Activated CD8-positive, alpha-beta memory T cell treated with anti-CD3 and anti-CD28 coated beads for 4 hours (primary cell): ENCODE measurements at places on chromosomes 6 and 20.
A peak's percentile ranks its signal among the peaks of the same experiment; 100 is the strongest.

DNA sequence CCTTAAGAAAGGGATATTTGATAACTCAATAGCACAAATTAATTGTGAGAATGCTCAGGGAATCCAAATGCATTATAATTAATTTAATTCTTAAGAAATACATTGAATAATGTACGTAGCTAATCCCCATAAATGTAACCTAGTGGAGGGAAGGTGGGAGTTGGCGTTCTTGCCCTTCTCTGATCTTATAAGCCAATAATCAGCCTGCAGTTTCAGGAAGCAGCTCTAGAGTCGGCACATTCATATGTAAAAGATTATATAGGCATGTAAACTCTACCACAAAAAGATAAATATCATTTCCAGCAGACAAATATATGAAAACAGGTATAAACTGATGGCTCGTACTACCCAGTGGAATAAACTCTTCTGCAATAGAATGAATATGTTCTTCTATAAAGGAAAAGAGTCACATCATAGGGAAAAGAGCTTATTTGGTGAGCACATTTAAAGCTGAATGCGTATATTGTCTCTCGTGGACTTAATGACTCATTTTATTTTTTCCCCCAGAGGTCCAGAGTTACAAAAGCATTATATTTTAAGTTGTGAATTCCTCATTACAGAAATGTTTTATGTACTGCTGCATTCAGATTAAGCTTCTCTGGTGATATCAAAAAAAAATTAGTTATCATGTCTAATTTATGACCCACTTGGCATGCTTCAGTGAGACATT is 112.2 kb downstream of the TFAP2A start:
- DNase-seq = no peak

DNA sequence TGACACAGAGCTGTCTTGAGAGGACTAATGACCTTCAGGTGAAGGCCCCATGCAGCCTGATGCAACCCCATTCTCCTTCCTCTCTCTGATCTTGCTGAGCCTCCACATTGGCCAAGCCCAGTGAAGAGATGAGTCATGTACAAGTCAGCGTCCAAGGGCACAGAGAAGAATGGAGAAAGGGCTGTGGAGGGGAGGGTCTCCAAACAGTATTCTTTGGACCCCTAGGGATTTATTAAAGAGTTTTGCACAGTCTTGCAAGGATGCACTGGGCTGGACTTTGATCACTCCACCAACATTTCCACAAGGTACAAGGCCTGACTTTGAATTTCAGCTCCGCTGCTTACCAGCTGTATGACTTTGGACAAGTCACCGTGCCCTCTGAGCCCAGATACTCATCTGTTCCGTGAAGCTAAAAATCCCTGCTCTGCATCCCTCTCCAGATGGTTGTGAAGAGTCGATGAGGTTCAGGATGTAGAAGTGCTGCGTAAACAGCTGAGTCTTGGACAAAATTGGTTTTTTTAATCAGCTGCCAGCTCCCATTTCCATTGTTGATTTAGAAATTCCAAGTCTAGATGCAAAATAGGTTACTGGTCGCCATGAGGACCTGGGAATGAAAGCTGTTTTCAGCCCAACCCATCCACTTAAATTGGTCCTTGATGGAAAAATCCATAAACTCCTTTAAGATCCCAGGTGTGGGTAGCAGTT is 14.1 kb upstream of the KCNG1 start:
- DNase-seq = no peak

DNA sequence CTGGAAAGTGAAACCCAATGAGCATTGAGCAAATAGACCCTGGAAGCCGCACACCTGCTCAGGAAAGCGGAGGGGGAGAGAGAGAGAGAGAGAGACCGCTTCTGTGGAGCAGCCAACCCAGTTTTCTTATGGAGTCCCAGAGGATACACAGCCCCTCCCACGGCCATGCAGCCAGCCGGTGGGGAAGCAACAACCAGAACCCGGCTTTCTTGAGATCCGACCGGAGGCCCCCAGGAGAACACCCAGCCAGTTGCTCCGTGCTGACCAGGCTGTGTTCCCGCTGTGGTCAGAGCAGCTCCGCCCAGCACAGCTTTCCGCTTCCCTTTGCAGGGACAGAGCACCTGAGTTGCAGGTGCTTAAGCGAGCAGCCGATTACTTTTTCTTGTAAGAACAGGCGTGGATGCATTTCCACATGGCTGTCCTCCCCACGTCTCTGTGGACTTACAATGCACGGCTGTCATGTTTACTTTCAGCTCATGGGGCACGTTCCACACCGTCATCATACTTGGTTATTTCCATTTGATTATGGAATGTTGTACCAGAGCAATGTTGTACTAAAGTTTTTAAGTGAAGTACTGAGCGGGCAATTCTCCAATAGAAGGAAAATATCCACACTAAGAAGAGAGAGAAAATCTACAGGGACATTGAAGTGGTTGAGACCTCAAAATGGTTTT is 381.9 kb downstream of the THBS2 start:
- no peak for DNase-seq

- no peak for DNase-seq
These were observed 30.4 kb downstream of the SCAF8 start for GRCh38 chr6:154763650-154764049.

DNA sequence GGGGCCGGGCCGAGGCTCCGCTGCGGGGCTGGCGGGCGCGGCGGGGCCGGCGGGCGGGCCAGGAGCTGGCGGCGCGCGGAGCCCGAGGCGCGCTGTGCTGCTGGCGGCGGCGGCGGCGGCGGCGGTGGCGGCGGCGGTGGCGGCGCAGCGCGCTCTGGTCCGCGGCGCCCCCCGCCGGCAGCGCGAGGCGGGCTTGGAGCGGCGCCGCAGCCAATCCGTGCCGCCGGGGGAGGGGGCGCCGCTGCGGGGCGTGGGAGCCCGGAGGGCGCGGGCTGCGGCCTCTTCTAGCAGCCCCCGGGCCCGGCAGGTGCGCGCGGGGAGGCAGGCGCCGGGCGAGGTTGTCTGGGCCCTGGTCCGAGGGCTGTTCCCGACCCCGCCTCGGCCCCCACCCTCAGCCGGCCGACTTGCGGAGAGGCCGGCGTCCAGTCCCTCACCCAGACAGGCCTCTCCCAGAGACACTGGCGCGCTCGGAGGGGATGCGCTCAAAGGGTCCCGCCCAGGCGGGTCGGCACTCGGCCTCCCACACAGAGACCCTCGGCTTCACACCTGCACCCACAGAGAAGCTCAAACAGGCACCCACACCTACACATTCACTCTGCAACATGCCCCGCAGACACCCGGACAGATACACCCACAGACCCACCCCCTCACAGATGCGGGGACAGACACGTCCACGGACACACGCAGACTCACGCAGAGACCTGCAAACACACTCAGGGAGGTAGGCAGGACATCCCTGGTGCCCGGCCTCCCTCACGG is at the start of gene RIMS4:
RIMS4 (minus strand) TSS at position 156 of the 759 bp plus-strand sequence. CDS start 275 bp downstream, outside the sequence.
- no peak for DNase-seq

DNA sequence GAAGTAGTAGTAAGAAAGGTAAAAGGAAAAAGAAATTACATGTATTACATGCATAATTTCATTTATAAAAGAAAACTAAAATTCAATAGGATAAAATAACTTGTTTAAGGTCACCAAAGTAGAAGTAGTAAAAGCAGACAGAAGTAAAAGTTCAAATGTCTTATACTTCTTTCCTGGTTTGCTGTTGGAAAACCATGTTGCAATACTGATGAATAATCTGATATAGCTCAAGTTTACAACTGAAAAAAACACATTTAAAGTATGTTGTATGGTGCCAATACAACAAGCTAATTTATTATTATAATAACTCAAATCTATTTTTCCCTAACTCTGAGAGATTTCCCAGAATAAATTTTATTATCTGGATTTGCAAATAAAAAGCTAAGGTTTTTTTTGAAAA is 78.3 kb downstream of the PHIP start:
- no peak for DNase-seq

GRCh38 chr6:148611213-148611612 is 135.6 kb upstream of the UST start:
- DNase-seq = no peak

- no peak for DNase-seq
These were observed 24.1 kb upstream of the PAX1 start for GRCh38 chr20:21681234-21681921.

DNA sequence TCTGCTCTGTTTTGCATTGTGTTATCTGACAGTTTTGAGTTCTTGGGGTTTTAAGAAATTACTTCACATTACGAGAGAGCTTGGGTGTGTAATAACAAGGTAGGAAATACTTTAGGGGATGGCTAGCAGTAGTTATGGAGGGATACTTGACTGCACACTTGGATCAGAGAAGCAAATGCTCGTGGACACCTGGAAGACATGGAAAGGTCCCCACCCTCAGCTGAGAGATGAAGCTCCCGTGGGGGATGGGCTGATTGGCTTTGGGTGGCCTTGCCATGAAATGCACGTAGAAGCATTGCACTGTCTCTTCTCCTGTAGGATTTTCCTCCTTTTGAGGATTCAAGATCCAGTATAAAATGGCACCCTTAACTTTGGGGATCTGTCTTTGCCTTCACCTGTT is 61.5 kb upstream of the UNC93A start:
- no peak for DNase-seq

GRCh38 chr20:18003897-18004296 is 35.1 kb downstream of the MGME1 start:
- no peak for DNase-seq

DNA sequence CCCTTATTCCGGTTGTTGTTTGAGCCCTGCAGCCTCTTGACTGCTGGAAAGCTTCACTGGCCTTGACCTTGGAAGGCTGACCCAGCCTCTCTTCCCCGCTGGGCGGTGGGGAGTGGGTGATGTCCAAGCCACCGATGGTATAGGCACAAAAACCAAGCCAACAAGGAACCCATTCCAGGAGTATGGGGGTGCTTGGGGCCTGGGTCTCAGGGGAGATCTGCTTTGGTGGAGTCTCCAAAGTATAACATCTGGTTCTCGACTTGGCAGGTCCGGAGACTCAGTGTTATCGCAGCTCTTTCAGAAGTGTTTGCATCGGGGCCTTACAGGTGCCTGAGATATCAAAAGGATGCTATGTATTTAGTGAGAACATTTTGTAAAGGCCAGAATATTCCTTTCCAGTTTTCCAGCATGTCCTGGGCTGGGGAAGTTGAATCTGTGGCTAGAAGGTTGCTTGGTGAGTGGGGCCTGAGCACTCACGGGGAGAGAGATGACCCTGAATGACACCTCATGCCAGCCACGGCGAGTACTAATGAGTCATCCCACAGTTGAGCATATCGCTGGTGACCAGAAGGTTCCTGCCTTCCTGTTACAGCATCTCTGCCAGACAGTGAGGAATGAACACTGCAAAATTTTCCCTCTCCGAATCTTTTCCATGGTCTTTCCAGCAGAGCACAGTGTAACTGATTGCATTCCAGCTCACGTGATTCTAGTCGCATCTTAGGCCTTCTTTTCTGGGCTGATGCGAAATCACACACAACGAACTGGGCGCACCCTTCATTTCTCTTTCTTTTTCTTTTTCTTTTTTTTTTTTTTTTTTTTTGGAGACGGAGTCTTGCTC is 133.9 kb downstream of the ZDHHC14 start:
- no peak for DNase-seq

GRCh38 chr6:52496631-52497030 is 76.5 kb downstream of the EFHC1 start:
- DNase-seq = no peak

GRCh38 chr6:15554728-15555100 is 108.1 kb downstream of the DTNBP1 start:
- DNase-seq = no peak

- DNase-seq = no peak
These were observed 144.7 kb downstream of the QRSL1 start for GRCh38 chr6:106773996-106774629.

DNA sequence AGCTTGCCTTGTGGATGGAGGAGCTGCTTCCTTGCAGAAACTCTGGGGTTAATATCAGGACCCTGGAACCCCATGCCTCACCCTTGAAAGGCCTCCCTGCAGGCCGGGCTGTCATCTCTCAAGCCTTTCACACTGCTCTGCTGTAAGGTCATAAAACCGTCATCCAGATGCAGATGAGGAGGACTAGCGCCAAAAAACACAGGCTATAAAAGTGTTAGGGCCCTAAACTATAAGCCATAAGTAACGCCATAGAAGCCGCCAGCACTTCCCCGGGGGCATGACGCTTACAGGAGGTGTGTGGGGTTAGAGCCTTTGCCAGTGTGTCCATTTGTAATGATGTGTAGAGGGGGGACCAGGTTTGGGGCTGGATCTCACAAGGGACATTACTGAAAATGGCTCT is 47.6 kb downstream of the CDH4 start:
- DNase-seq = no peak

GRCh38 chr6:337805-338368 is 45.6 kb downstream of the DUSP22 start:
- peak; percentile 25 for DNase-seq

DNA sequence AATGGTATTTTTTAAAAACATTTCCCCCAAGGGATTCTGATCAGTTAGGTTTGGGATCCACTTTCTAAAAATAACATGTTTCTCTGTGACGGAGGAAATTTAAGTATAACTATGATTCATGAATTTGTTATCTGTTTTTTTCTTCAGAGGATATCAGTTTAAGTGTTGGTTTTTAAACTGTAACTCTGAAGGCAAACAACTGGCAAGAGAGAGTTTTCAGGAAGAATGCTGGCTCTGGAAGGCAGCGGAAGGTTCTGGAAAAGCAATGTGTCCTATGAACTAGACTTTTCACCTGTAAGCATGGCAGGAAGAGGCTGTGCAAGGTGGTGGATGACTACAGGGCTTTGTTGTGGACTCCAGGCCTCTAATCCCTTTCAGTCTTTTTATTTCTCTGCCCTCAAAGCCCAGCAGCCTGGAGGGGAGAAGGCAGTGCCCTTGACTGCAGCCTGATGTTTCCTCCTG is 153.1 kb downstream of the GMPR start:
- no peak for DNase-seq

- DNase-seq = no peak
These were observed 176.2 kb upstream of the PRND start for GRCh38 chr20:4545526-4545925.

GRCh38 chr6:135920689-135921088 is 69.2 kb downstream of the PDE7B start:
- DNase-seq = no peak

DNA sequence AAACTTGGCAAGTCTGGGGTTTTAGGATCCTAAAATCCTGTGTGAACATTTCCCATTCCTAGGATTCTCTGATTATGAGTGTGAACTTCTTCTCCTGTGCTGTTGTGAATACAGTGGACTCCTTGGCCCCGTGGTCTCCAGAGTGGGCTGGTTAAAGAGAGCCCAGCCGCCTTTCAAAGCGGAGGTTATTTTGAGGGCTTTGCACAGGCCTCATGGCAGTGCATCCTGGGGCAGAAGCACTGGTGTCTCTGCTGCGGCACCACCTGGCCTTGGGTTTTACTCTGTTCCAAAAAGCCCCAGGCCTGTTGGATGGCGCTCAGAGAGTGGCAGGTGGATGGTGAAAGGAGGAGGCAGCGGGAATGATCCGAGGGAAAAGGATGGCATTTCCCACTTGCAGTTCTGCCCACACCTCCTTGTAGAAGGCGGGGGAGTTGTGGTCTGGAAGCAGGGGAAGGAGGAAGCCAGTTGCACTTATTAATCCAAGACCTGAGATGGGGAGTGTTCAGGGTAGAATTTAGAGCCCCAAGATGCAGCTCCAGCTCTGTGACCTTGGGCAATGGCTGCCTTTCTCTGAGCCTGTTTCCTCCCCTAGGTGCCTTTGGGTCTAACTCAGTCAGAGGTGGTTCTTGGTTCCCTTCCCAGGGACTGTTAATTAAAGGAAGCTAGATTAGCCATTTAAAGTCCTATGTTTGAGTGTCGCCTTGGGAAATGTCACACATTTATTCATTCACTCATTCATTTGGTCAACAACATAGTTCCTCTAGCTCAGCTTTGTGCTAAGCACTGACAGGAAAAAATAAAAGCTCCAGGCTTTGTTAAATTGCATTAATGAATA is 22.4 kb downstream of the MMP24 start:
- DNase-seq = no peak
